ENCODE measurements at places on chromosomes 16 and 17. TPM values are rescaled to one million over a fixed set of nuclear protein-coding genes. Genes with fewer than 3 reads are reported as not detected.

The DGKE gene
- 4.1 TPM for total RNA-seq

The CALB2 gene
- total RNA-seq, result 2.1 TPM

The ABCA3 gene
- total RNA-seq, result 3.9 TPM

The PRR35 gene
- total RNA-seq, result not detected

The ZNF205 gene
- 35.2 TPM for total RNA-seq

The MT1M gene
- 12.5 TPM for total RNA-seq

The SENP3 gene
- total RNA-seq, result 137 TPM

The ASPA gene
- total RNA-seq, result not detected

The HOXB2 gene
- 2.9 TPM for total RNA-seq

The PIK3R6 gene
- total RNA-seq, result not detected

The GDPD1 gene
- total RNA-seq, result 1.9 TPM

The ARHGDIA gene
- 124 TPM for total RNA-seq

The SLC12A3 gene
- total RNA-seq, result 0.96 TPM

The HIGD1B gene
- total RNA-seq, result not detected

The TBC1D3D gene
- not detected for total RNA-seq

The CEP131 gene
- 11.5 TPM for total RNA-seq

The SAMD14 gene
- 0.21 TPM for total RNA-seq

The SLC6A4 gene
- not detected for total RNA-seq

The HBA2 gene
- total RNA-seq, result not detected

The MRM3 gene
- 11.5 TPM for total RNA-seq

The ACD gene
- 17.1 TPM for total RNA-seq

The SLC38A8 gene
- not detected for total RNA-seq

The FADS6 gene
- 0.24 TPM for total RNA-seq

The KRTAP9-4 gene
- total RNA-seq, result not detected

The SULT1A2 gene
- 0.24 TPM for total RNA-seq

The ICAM2 gene
- 0.43 TPM for total RNA-seq

The WWOX gene
- total RNA-seq, result 9.6 TPM

The HOXB6 gene
- total RNA-seq, result 0.21 TPM

The ALOX12 gene
- 0.24 TPM for total RNA-seq

The B4GALNT2 gene
- total RNA-seq, result 1.3 TPM

The PYCARD gene
- 235 TPM for total RNA-seq

The SLC47A2 gene
- under 0.01 TPM for total RNA-seq

The IL17C gene
- total RNA-seq, result 2.2 TPM

The TGFB1I1 gene
- 3.4 TPM for total RNA-seq

The KRT20 gene
- not detected for total RNA-seq

The HOXB5 gene
- total RNA-seq, result not detected

The MAP3K14 gene
- total RNA-seq, result 1.5 TPM

The RNF222 gene
- total RNA-seq, result 0.43 TPM

The SPECC1 gene
- total RNA-seq, result 69.6 TPM

The TP53TG3B gene
- not detected for total RNA-seq

The TEKT1 gene
- total RNA-seq, result not detected

The CA5A gene
- total RNA-seq, result not detected

The TP53TG3F gene
- total RNA-seq, result not detected

The DRC7 gene
- not detected for total RNA-seq

The KRT33A gene
- total RNA-seq, result not detected

The PRSS33 gene
- not detected for total RNA-seq

The ABCC6 gene
- 0.48 TPM for total RNA-seq

The NR1D1 gene
- 0.72 TPM for total RNA-seq

The NOTUM gene
- total RNA-seq, result not detected

The CDYL2 gene
- 7.0 TPM for total RNA-seq

The C17orf67 gene
- 0.64 TPM for total RNA-seq
